D721Med (cell line): ENCODE measurements at places on chromosomes 1 and 21.

- no peak for DNase-seq
Observed at GRCh38 chr1:11955221-11955620, 20.7 kb downstream of the PLOD1 start.

- DNase-seq: no peak
Observed at GRCh38 chr1:183761871-183762270, 43.0 kb upstream of the RGL1 start.

- no peak for DNase-seq
Observed at GRCh38 chr1:225548140-225548857, 104.6 kb downstream of the ENAH start.

- no peak for DNase-seq
Observed at GRCh38 chr21:45613881-45614280, 29.6 kb upstream of the PCBP3 start.

DNA sequence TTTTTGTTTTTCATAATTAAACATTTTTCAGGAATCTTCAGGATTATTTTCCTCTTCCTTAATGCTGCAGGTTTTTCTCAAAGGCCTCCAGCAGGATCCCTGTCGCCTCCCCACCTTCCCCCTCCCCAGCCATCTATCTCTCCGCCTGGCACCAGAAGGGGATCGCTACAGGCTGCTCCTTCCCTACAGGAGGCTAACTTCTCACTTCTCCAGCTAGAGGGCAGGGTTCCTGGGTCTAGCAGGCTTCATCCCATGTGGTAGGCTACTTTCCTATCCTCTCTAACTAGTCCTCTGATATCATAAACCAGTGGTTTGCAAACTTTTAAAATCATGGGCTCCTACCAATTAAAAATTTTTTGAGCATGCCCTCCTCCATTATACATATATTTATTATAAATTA is 104.1 kb downstream of the KCNN3 start:
- DNase-seq: peak; percentile 52

DNA sequence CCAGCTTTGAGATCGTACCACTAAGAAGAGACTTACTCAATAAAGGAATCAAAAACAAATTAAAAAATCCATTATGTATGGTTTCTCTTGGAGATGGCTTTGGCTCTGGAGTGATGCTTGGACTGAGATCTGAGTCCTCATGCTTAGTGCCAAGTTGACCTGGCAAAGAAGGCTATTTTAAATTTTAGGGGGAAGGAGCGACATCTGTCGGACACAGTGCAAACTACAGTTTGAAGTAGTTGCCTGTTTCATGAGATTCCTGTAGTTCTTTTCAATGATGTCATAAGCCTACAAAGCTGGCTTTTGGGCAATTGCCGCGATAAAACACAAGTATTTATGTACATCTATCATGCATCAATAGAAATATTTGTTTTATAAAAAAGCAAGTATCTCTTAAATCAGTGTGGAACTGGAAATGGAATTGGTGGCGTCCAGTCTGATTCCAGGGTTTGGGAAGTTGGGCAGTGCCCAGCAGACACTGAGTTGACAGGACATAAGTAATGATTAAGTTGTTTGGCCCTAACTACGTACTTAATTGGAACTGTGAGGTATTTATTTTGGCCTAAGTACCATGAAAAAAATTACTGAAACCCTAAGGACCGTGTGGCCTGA is 50.0 kb downstream of the TBCE start:
- DNase-seq: peak; percentile 55

DNA sequence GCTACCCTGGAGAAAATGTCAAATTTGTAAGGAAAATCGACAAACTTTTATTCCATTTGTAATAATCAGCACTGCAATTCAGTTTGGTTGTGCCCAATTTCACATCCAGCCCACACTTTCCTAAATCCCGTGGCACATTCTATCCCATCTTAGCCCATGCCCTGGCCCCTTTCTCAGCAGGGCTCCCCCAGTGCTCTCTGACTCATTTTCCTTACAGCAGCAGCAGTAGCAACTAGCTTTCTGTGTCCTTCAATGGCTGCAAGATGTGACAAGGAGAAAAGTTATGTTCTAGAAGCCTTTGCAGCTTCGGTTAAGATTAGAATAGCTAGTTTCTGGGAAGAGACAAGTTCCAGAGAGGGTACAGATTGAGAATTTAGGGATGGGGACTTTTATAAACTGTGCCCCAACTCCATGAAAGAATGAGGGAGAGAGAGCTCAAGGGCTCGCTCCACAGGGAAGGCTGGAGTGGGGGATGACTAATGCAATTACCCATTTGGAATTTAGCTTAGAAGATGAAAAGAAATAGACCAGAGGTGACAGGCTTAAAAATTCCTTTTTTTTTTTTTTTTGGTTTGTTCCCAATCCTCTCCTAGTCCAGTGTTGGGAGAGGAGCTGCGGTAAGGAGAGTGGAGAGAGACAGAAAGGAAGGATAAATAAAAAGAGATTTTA is 47.0 kb upstream of the POU2F1 start:
- DNase-seq: no peak

DNA sequence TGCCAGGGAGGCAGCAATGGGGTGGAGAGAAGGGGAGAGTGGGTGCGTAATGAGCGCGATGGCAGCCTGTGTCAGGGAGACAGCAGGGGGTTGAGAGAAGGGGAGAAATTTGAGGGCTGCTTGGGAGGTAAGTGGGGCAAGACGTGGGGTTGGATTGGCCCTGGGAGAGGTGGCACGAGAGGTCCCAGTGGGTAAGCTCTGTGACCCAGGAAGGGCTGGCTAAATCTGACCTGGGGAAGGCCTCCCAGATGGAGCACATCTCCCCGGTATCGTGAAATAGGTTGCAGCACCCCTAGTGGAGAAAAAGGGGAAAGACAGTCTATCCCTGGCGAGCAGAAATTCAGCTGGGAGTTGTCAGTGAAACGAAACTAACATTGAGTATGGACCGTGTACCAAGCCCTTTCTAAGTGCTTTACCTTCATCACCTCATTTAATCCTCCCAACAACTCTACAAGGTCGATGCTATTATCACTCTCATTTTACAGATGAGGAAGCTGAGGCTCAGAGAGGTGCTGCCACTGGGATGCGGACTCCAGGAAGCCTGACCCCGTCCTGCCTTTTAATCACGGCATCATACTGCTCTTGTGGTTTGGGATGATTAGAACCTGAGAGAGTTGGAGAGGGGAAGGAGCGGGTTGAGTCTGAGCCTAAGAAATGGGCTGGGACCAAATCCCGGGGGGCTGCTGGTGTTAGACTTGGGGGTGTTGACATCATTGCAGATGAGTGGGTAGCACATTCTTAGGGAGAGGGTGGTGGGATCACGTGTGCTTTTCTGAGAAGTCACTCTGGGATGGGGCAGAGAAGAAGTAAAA is 56.6 kb upstream of the RPL11 start:
- peak; percentile 56 for DNase-seq

- no peak for DNase-seq
Observed at GRCh38 chr1:116993286-116993685, 8.3 kb upstream of the CD101 start.

GRCh38 chr1:208951908-208952307 is 631.6 kb upstream of the CAMK1G start:
- DNase-seq: no peak

DNA sequence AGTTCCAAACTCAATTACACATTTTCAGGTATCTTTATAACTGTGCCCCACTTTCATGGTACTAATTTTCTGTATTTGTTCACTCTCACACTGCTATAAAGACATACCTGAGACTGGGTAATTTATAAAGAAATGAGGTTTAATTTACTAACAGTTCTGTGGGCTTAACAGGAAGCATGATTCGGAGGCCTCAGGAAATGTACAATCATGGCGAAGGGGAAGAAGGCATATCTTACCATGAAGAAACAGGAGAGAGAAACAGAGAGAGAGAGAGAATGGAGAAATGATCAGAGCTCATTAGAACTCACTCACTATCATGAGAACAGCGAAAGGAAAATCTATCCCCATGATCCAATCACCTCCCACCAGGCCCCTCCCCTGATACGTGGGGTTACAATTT is 874.1 kb upstream of the B3GALT2 start:
- DNase-seq: no peak

DNA sequence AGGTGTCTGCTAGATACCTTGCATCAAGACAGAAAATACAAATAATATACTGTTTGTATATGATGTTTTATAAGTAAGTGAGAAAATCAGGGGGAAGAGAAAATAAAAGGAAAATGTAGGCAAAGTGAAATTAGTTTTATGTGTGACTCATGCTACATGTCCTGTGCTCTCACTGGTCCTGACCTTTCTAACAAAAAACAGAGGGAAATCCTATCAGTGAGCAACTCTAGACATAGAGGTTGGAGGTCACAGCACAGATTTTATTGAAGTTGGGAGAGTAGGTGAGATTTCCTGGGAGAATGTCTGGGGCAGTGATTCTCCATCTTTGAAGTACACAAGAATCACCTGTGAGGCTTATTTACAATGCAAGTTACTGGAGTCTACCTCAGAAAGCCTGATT is 9.5 kb downstream of the SCCPDH start:
- DNase-seq: no peak

- DNase-seq: no peak
Observed at GRCh38 chr1:173122958-173123852, 72.5 kb upstream of the TNFSF18 start.

GRCh38 chr1:206864939-206865671 is at the start of gene IL20:
TSS of gene IL20 (plus strand) at chr1:206865623. CDS start at chr1:206865853, 230 bp downstream.
- no peak for DNase-seq

DNA sequence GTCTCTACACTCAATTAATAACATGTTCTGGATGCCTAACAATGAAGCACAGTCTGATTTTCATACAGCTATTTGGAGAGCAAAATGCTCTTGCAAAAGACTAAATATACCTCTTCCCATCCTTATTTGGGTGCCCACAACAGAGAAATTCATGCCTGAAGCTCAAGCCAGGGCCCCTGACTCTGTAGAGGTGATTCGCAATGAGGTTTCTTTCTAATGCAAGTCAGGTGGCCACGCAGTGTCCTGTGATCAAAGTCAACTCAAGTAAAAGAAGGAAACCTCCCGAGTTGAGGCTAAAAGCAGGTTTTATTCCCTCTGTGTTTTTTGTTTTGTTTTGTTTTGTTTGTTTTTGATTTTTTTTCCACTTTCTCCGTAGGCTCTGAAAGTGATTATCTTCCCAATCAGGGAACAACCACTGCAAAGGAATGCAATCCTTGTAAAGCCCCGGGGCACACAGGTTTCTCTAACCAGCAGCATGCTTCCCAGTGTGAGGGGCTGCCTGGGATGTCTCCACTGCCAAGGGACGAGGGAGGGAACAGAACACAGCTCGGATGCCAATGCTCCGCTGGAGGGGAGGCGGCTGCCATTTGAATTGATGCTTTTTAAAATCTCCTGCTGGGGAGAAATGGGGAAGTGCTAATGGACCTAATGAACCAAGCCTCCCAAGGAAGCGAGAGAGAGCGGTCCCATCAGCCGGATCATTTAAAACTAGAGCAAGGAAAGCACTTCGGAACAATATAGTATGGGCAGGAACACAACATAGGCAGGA is 73.8 kb upstream of the SSX2IP start:
- DNase-seq: no peak

- DNase-seq: no peak
Observed at GRCh38 chr1:16982902-16983301, 2.5 kb upstream of the MFAP2 start.

DNA sequence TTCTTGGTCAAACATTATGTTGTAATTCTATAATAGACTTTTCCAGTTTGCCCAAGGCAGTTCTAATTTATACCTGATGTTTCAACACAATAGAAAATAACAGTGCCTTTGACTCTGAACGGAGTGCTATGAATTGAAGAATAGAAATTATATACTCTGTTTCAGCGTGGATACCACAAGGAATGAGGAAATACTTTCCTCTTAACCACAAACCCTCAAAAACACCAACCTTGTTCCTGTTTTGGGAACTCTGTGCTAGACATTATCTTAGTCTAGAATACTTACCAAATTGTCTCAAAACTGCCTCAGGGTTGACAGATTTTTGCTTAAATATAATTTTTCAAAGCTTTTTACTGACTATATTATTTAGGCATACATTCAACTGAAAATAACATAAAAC is 1629.3 kb downstream of the MRPL39 start:
- DNase-seq: no peak

DNA sequence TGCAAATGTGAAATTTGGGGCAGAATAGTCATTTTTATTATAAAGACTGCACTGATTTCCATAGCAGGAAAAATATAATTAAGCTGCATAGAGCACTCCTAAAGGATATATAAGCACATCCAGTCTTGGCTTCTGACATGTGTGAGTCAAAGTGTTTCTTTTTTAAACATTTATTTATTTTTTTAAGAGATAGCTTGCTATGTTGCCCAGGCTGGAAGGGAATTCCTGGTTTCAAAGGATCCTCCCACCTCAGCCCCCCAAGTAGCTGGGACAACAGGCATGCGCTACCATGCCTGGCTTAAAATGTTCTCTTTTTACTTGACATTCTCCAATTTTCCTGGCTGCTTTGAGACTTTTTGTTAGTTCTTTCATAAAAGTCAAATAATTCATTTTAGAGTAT is 126.1 kb downstream of the HMCN1 start:
- no peak for DNase-seq

- DNase-seq: no peak
Observed at GRCh38 chr1:80154176-80154575, 1147.6 kb upstream of the ADGRL4 start.

DNA sequence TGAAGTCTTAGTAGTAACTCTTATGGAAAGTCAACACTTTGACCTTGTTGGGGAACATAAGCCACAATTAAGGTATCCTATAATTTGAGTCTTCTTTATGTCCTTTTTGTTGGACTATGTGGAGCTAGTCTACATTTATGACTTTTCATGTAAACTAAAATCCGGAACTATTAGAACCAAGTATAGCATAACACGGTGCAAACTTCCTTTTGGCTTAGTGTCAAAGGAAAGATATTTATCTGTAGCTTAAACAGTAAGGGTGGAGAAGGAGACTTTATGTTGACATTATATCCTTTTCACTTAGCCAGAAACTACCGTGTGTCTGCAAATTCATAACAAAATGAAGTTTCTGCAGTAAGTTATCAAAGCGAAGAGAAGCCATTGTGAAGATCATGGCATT is 7.3 kb downstream of the UAP1 start:
- DNase-seq: no peak
